Tibial nerve (tissue), 4 donors: ENCODE measurements at places on chromosomes 7 and 10. TPM values are rescaled to one million over a fixed set of nuclear protein-coding genes. Genes with fewer than 3 reads are reported as not detected.

DNA sequence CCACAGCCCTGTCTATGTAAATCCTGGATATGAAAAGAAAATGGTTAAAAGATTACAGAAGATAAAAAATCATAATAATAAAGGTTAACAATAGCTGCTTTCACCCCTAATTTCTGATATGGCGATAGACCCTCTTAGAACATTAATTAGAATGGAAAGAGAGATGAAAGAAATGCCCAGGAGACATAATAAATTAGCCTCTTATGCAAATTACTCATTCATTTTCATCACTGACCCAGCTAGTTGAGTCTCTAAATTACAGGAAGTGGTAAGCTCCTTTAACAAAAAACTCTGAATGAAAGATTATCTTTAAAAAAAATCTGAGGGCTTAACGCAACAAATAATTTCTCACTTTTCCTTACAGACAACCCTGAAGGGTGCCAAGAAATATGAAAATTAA is 12.4 kb downstream of the GFRA1 start:
- H3K27me3 ChIP-seq: no peaks in the 10 kb centered on the region
- DNase-seq: no peak
- no peaks in the 10 kb centered on the region for H3K36me3 ChIP-seq
- H3K4me1 ChIP-seq: peaks cover 6% of the 10 kb centered on the region
- no peak overlapping the region for H3K27ac ChIP-seq

Gene DLX5
- not detected for total RNA-seq

Gene OPN1SW
- total RNA-seq: not detected

Gene LFNG
- 8.8 TPM for total RNA-seq

- H3K27ac ChIP-seq: no peak overlapping the region
- H3K4me1 ChIP-seq: no peaks in the 10 kb centered on the region
- H3K36me3 ChIP-seq: no peaks in the 10 kb centered on the region
- no peak for DNase-seq
These were observed 362.5 kb downstream of the MAGI2 start for GRCh38 chr7:79091011-79091410.

Gene PKD1L1
- total RNA-seq: 1.0 TPM

- H3K36me3 ChIP-seq: no peaks in the 10 kb centered on the region
- H3K4me3 ChIP-seq: no peak overlapping the region
- peaks cover 35% of the 10 kb centered on the region for H3K4me1 ChIP-seq
- no peaks in the 10 kb centered on the region for H3K27me3 ChIP-seq
- DNase-seq: no peak
These were observed 95.1 kb upstream of the PALS2 start for GRCh38 chr7:24478137-24478655.

Gene MEOX2
- 115 TPM for total RNA-seq

DNA sequence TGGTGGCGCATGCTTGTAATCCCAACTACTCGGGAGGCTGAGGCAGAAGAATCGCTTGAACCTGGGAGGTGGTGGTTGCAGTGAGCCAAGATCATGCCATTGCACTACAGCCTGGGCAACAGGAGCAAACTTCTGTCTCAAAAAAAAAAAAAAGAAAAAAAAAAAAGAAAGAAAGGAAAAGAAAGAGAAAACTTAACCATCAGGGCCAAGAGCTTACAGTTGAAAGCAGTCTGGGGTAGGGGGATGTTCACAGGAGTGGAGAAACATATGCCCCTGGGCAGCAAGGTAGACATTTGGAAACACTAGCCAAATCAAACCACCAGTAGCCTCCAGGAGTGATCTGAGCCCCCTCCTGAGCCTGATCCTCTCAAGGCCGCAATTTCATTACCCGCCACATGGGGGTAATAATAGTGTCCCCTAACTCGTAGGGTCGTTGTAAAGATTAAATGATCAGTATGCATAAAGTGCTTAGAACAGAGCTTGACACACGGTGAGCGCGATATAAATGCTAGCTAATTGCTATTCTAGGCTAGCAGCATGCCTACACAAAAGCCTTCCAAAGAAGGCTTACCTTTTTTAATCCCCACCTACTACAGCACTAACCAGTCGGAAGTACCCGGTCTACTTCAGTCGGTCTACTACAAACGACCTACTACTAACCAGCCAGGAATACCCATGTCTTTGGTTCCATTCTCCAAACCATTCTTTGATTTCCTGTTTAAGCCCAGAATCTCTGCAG is 274.3 kb upstream of the NEBL start:
- peaks cover 10% of the 10 kb centered on the region for H3K27me3 ChIP-seq
- H3K36me3 ChIP-seq: no peaks in the 10 kb centered on the region
- H3K27ac ChIP-seq: no peak overlapping the region
- peaks cover 9% of the 10 kb centered on the region for H3K4me1 ChIP-seq

DNA sequence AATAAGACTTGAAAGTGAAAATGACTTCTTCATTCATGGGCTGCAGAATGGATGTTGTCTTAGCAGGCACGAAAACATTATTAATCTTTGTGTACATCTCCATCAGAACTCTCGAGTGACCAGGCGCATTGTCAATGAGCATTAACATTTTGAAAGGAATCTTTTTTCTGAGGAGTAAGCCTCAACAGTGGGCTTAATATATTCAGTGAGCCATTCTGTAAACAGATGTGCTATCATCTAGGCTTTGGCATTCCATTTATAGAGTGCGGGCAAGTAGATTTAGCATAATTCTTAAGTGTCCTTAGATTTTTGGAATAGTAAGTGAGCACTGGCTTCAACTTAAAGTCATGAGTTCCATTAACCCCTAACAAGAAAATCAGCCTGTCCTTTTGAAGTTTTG is 33.1 kb downstream of the PTTG1IP2 start:
- no peak overlapping the region for H3K4me3 ChIP-seq
- no peaks in the 10 kb centered on the region for H3K27me3 ChIP-seq
- no peak for DNase-seq
- no peaks in the 10 kb centered on the region for H3K4me1 ChIP-seq

Gene NUTM2B
- total RNA-seq: 2.8 TPM
